Effector CD8-positive, alpha-beta T cell (primary cell): ENCODE measurements at places on chromosomes 5 and 9.

GRCh38 chr9:111258209-111258874, 71.7 kb downstream of the OR2K2 start:
- no peak for DNase-seq

GRCh38 chr9:73412874-73413273, 261.2 kb downstream of the ANXA1 start:
- no peak for DNase-seq

DNA sequence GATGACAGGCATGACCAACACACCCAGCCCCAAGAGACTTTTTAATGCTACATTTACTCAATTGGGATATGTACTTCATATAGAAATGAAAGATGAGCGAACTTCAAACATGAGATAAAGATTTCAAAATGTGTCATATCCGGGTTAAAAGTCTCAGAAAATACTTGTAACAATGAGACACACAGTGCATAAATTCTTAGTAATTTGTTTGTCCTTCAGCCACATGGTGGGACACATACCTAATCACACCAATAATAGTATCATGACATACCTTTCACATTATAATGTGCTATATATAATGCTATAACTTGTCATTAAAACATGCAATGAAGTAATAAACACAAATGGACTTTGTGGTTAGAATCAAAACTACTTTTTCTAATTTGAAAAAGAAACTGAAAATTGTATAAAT, 204.7 kb upstream of the RFX3 start:
- no peak for DNase-seq

DNA sequence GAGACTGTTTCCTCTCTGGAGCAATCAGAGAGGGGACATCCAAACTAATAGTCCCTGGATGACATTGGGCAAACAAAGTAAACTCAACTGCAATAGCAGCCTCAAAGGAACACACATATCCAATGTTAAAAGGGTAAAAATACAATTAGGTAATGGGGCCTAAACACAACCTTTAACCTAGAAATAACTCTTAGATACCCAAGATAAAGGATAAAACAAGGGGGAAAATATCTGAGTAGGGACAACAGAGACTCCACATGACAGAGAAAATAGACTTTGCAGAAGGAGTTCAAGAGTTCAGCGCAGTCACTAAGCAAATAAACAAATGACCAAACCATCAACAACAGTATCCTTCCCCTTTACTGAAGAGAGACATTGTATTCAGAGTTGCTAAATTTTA, 149.3 kb downstream of the FBXO4 start:
- DNase-seq = no peak

DNA sequence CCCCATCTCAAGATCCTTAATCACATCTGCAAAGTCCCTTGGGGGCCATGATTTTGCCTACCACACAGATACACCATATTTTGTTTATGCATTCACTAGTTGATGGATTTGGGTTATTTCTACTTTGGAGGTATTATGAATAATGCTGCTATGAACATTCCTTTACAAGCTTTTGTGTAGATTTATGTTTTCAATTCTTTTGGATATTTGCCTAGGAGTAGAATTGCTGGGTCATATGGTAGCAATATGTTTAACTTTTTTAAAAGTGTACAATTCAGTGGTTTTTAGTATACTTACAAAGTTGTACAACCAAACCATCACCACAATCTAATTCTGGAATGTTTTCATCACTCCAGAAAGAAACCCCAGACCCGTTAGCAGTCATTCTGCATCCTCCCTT, 7.8 kb upstream of the ANP32B start:
- no peak for DNase-seq

GRCh38 chr5:17257705-17258273, 40.4 kb downstream of the BASP1 start:
- DNase-seq = no peak
